Effector CD4-positive, alpha-beta T cell (primary cell): ENCODE measurements at places on chromosomes 5 and 9.

DNA sequence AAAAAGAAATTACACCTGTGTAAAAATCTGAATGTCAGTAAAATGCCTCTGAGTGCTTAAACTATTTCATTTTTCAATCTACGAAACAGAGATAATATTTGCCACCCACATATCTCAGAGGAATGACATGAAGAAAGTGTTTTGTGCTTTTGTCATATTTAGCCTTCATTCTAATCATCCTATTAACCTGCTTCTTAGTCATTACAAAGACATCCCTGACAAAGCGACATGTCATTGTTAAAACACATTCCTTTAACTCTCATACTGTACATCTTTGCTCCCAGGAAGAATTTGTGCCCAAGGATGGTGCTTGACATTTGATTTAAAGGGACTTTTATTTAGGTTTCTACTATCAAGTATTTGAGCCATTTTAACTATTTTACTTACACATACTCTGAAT lies 275.9 kb downstream of the DMRTA1 start:
- no peak for DNase-seq

DNA sequence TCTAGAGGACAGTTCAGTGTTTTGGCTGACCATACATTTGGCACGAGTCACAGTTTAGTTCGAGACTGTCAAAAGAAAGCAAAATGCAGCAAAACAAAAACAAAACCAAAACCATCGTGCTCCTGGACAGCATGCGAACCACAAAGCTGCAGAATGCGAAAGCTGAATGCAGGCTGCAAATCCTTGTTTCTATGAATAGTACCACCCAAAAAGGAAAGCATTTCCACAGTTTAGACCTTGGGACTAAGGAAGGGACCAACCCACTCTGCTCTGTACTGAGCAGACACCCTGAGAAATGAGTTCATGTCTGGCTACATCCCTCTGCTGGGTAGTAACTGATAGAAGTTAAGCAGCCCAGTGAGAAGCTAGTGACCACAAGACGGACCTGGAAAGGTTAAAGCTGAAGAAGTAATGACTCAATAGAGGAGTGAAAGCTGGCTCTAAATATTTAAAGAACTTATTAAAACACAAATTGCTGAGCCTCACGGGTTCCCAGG lies 3.9 kb downstream of the GCNT4 start:
- no peak for DNase-seq

DNA sequence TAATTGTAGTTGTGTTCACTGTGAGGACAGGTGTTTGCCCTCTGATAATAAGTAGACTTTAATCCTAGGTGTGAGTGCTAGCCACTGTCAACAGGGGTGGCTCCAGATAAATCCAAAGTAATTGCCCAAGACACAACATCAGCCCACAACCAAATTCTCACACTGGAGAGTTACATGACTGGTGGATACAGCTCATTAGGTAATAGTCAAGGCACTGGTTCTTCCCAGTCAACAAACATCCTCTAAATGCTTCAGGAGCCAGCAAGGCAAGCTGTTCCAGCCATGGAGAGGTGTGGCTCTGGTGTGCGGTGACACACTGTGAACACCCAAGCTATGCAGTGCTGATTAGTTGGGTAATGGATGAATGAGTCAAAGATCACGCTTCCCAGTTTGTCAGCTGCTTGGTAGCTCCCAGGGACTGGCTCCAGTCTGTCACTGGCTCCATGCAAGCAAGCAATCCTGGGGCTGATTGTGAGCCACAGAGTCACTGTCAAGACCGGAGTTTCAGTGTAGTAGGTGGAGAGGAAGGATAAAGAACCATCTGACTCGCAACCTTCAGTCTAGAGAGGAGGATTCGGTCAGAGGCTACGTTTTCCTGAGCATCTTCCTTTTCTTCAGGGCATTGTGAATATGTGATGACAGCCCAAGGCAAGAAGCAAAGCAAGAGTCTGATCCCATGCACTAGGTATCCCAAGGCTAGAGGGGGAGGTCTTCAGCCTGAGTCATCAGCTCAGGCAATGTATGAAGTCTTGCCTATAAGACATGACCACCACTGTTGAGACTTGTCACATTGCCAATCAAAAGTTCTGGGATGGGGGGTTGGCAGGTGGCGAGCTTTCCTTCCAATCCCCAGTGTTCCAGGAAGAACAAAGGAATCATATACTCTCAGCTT lies 63.1 kb downstream of the UGCG start:
- no peak for DNase-seq

DNA sequence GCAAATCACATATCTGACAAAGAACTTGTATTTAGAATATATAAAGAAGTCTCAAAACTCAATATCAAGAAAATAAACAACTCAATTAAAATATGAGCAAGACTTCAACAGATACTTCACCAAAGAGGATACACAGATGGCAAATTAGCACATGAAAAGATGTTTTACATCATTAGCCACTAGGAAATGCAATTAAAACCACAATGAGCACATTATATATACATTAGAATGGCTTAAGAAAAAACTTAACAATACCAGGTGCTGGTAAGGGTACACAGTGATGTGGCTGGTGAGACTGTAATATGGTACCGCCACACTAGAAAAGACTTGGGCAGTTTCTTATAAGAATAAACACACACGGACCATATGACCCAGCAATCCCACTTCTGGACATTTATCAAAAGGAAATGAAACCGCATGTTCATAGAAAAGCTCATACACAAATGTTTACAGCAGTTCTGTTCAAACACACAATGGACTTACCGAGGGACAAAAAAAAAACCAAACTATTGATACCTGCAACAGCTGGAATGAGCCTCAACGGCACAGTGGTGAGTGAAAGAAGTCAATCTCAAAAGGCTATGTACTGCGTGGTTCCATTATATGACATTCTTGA lies 27.6 kb downstream of the SEMA4D start:
- DNase-seq = no peak

GRCh38 chr5:150301901-150302300 lies 804 bp downstream of the ARSI start:
- DNase-seq = no peak

DNA sequence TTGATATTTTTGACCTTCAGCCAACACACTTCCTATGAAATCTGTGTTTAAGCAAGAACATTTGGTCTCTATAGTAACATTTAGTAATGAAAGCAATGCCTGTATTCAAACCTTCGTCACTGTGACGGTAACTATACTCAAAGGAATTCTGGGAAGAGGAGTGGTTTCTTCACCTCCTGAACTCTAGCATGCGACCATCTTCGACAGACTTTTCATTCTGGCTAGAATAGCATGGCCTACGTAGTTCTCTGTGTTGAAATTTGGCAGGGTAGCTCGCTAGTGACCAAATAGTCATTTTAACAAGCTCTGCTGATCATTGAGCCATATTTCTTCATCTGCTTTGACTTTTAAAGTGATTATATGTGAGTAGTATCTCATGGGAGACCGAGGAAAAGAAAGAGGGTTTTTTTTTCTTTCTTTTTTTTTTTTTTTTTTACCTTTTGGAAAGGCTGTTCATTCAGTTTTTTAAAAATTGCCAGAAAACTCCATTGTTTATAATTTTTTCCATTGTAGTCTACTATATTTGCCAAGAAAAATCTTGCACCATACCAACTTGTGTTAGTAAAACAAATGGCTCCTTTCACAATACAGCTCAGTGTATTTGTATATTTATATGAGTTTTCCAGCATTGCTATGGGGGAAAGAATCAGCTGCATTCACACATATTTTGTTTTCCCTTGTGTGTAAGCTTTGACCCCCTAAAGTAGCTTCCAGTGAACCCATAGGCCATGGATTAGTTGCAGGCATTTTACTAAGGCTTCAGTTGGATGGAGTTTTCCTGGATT lies 166.8 kb downstream of the NNT start:
- DNase-seq = no peak

- DNase-seq = no peak
These were observed 16.4 kb upstream of the ANXA6 start for GRCh38 chr5:151173711-151174611.

GRCh38 chr9:107175041-107175440 lies 108.0 kb upstream of the RAD23B start:
- DNase-seq = no peak

DNA sequence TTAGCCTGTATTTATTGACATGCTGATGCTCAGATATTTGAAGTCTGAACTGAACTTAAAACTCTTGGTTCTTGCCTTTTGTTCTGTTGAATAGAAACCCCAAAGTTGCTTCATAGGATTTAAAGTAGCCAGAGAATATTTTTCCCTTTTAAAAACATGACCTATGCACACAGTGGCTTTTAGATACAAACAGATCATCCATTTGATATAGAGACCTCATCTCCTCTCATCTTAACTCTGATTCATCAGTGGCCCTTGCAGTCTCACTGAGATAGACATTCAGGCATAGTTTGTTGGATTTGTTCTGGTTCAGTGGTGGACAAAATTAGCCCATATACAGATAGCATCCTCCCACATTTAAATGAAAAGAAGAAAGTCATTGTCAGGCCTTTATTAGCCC lies 43.5 kb upstream of the PJA2 start:
- no peak for DNase-seq

GRCh38 chr5:24188216-24188925 lies 456.4 kb downstream of the CDH10 start:
- no peak for DNase-seq

- no peak for DNase-seq
These were observed 2053.1 kb downstream of the EFNA5 start for GRCh38 chr5:105617436-105618215.

DNA sequence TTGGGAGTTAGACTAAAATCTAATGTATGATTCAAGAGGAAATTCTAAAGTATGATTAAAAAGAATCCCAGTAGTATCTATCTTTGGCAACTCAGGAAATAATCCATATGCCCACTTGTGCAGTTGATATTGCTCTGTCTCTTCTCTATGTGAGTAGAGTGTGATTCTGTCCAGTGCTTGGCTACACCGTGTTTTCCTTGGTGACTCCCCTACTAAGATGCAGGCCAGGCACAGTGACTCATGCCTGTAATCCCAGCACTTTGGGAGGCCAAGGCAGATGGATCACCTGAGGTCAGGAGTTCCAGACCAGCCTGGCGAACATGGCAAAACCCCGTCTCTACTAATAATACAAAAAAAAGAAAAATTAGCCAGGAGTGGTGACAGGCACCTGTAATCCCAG lies 495.4 kb downstream of the MAT2B start:
- no peak for DNase-seq

- DNase-seq = no peak
These were observed 39.3 kb upstream of the CDH12 start for GRCh38 chr5:22892441-22892840.

DNA sequence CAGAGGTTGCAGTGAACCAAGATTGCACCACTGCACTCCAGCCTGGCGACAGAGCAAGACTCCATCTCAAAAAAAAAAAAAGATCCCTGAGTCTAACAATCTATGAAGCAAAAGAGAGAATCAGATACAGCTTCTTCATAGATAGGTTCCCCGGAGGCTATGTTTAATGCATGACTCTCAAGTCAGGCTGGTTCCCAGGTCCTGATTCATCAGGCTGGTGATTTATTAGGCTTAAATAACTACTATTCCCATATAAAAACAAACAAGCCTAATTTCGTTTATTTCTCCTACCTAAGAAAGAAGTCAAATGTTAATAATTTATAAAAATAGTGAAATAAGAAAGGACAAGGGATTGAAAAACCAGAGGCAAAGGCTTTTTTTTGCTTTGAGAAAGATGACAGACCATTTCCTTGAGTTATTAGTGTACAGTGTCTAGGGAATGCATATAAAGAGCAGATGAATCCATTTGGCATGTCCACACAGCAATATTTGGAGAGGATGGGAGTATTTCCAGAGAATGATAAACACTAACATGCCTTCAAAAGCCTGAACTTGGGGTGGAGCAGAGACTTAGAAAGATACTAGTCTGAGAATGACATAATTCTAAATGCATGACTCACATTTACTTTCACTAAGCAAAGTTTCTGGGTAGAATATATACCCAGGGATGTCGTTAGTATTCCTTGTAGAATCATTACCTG lies 115.3 kb downstream of the NREP start:
- no peak for DNase-seq

GRCh38 chr9:103372828-103373227 lies 377.7 kb downstream of the CYLC2 start:
- DNase-seq = no peak

DNA sequence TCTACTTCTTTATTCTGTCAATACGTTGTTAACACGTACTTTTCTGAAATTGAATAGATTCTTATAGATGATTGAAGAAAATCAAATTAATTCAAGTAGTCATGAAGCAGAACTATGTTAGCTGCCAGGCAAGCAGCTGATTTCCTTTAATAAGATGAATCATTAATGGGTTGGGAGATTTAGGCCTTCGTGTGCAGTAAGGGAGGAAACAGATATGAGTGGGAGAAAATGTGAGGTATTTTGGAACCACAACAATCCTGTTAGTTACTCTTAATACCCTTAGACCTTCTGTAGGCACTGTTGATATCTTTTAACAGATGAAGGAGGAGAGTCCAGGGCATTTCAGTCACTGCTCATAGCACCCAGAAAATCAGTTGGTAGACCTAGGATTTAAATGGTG lies 121.0 kb downstream of the AOPEP start:
- DNase-seq = no peak

DNA sequence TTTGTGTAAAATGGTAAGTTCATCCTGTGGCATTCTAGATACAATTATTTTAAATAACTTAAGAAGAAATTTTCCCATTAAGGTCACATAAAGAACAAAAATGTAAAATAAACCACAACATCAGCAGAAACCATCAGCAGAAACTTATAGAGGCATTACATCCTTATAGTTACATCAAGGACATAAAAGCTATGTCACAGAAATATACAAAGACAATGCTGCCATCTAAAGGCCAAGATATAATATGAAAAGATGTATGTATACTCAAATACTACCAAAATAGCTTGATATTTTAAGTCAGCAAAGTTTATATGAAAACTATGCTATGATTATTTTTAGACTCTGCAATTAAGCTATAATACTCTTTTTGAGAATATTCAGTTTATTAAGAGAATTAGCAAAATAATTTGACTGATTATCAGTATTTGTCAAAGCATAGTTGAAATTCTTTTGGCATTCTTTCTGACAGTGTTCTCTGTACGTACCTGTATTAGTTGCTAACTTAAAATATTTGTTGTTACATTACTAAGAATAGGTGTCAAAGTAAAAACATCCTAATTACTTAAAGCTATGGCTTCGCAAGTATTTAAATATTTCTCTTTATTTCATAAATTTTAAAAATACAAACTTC lies 36.2 kb downstream of the FBXL17 start:
- no peak for DNase-seq

DNA sequence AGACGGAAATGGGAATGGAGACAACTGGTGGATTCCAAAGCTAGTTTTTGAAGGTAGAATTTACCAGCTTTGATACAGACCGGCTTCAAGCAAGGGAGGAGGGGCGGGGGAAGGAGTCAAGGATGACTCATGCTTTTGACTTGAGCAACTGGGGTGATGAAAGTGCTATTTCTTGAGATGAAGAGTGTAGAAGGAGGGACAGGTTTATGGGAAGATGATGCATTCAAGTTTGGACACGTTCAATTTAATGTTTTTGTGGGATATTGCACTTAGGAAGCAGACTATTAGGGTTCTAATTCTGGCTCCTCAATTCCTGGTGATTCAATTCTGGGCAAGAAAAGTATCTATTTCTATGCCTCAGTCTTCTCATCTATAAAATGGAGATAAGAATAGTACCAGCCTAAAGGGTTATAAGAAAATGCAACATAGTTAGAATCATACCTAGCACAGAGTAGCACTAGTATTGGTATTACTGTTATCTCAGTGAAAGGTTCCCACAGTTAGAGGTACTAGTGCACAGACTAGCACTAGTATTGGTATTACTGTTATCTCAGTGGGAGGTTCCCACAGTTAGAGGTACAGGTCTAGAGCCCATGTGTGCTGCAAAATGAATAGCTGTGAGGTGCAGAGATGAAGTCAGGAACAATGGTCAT lies 4.6 kb downstream of the NIPAL4 start:
- no peak for DNase-seq
